Gastrocnemius medialis (tissue), 4 donors: ENCODE measurements at places on chromosomes 13 and 19. TPM values are rescaled to one million over a fixed set of nuclear protein-coding genes. Genes with fewer than 3 reads are reported as not detected.

The CD209 gene
- total RNA-seq = 1.1 TPM

GRCh38 chr13:18949970-18950369, 231.7 kb downstream of the TUBA3C start:
- DNase-seq = no peak
- H3K27ac ChIP-seq = no peak overlapping the region
- no peaks in the 10 kb centered on the region for H3K36me3 ChIP-seq
- no peaks in the 10 kb centered on the region for H3K4me1 ChIP-seq

- H3K4me3 ChIP-seq = no peak overlapping the region
- H3K27ac ChIP-seq = no peak overlapping the region
- peaks cover 28% of the 10 kb centered on the region for H3K4me1 ChIP-seq
Measured at GRCh38 chr19:57816652-57817051, 1.9 kb upstream of the ZNF552 start.

- no peak for DNase-seq
- H3K27ac ChIP-seq = peak overlapping the region; percentile 61
- H3K4me3 ChIP-seq = no peak overlapping the region
- no peaks in the 10 kb centered on the region for H3K36me3 ChIP-seq
- H3K27me3 ChIP-seq = no peaks in the 10 kb centered on the region
- peaks cover 56% of the 10 kb centered on the region for H3K4me1 ChIP-seq
Measured at GRCh38 chr13:44293374-44293773, 80.2 kb upstream of the SERP2 start.

- H3K27ac ChIP-seq = no peak overlapping the region
- no peak for DNase-seq
- no peaks in the 10 kb centered on the region for H3K36me3 ChIP-seq
- H3K4me3 ChIP-seq = no peak overlapping the region
Measured at GRCh38 chr13:34000955-34001354, 183.0 kb downstream of the RFC3 start.

DNA sequence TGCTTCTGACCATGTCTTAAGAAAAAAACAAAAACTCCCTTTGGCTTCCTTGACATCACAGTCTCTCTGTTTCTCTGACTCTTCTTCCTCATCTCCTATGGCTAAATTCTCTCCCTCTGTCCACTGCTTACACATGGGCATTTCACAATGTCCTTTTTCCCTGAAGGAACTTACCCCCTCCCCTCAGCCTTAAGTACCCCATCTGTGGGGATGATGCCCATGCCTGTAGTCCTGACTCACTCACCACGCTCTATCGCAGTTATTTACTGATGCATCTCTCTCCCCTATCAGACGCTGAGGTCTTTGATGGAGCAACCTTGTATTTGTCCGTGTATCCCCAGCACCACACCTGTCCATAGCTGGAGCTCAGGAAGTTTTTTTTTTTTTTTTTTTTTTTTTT, 32.4 kb downstream of the ACTN4 start:
- no peak overlapping the region for H3K4me3 ChIP-seq
- peaks cover 91% of the 10 kb centered on the region for H3K4me1 ChIP-seq
- H3K36me3 ChIP-seq = no peaks in the 10 kb centered on the region
- DNase-seq = no peak
- no peaks in the 10 kb centered on the region for H3K27me3 ChIP-seq
- peak overlapping the region; percentile 89 for H3K27ac ChIP-seq

- no peak overlapping the region for H3K4me3 ChIP-seq
- H3K36me3 ChIP-seq = no peaks in the 10 kb centered on the region
- H3K27me3 ChIP-seq = peaks cover 29% of the 10 kb centered on the region
- peaks cover 9% of the 10 kb centered on the region for H3K4me1 ChIP-seq
- H3K27ac ChIP-seq = no peak overlapping the region
Measured at GRCh38 chr19:35562336-35562735, 1.1 kb downstream of the ATP4A start.

- no peaks in the 10 kb centered on the region for H3K36me3 ChIP-seq
- no peak overlapping the region for H3K27ac ChIP-seq
- no peaks in the 10 kb centered on the region for H3K4me1 ChIP-seq
- DNase-seq = no peak
Measured at GRCh38 chr13:106858903-106859532, 291.1 kb upstream of the ARGLU1 start.

GRCh38 chr13:43543331-43543730, 243.4 kb downstream of the ENOX1 start:
- no peaks in the 10 kb centered on the region for H3K27me3 ChIP-seq
- no peak overlapping the region for H3K4me3 ChIP-seq
- H3K36me3 ChIP-seq = no peaks in the 10 kb centered on the region
- H3K4me1 ChIP-seq = no peaks in the 10 kb centered on the region

DNA sequence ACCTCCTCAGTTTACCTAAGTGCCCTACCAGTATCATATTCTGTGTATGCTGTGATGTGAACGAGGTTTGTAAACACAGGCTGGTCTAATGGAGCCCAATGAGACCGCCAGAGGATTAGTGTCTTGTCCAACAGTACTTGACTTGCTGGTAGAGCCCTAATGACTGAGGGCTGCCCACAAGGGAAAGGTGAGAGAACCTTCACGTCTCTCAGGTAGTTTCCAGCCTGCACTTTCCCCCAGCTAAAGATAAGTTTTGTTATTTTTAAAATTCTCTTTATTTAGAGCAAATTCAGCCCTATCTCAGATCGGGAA, 498 bp upstream of the RBM26 start:
- no peaks in the 10 kb centered on the region for H3K36me3 ChIP-seq
- H3K27ac ChIP-seq = peak overlapping the region; percentile 94
- no peaks in the 10 kb centered on the region for H3K27me3 ChIP-seq
- no peak for DNase-seq
- H3K4me1 ChIP-seq = peaks cover 49% of the 10 kb centered on the region
